Stimulated activated CD4-positive, alpha-beta T cell treated with anti-CD3 and anti-CD28 coated beads, Interleukin-12 subunit alpha, Interleukin-12 subunit beta, amount 100 ng/mL, for 48 hours (primary cell): ENCODE measurements at places on chromosomes 13 and 19.
A peak's percentile ranks its signal among the peaks of the same experiment; 100 is the strongest.

DNA sequence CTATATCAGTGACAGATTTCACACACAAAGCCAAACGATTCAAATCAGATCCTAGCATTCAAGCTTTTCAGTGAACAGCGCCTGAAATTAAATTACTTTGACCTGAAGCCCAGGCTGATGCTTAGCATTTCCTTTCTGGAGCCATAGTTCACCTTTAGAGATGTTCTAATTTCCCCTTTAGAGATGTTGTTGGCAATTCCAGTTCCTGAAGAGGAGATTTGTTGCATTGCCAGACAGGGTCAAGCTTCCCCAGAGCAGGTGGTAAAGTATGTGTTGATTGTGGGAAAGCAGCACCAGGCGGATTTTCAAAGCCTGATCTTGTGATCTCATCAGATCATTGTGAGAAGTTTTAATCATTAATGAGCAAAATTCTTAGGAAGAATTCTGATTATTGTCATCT, 609.8 kb upstream of the KLF12 start:
- DNase-seq = no peak

DNA sequence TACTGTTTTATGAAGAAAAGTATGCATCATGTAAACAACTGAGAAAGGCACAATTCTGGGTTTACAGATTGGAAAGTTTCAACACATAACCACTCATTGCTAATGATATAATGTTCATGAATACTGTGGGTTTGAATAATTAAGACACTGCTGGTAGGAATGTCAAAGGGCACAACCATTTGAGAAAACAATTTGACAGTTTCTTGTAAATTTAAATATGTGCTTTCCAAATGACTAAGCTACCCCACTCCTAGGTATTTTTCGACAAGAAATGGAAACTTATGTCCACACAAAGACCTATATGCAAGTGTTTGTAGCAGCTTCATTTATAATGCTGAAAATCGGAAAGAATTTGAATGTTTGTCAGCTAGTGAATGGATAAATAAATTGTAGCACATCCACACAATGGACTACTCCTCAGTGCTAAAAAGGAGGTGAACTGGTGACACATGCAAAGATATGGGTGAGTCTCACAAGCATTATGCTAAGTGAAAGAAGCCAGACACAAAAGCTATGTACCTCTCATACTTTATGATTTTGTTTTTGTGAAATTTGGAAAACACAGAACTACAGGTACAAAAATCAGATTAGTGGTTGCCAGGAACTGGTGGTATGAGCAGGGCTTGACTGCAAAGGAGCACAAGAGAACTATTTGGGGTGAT, 44.8 kb upstream of the FLT1 start:
- DNase-seq = no peak

- DNase-seq = no peak
Observed at GRCh38 chr19:29320086-29320485, 107.1 kb upstream of the UQCRFS1 start.

- no peak for DNase-seq
Observed at GRCh38 chr13:112521073-112521685, 66.8 kb downstream of the TUBGCP3 start.

DNA sequence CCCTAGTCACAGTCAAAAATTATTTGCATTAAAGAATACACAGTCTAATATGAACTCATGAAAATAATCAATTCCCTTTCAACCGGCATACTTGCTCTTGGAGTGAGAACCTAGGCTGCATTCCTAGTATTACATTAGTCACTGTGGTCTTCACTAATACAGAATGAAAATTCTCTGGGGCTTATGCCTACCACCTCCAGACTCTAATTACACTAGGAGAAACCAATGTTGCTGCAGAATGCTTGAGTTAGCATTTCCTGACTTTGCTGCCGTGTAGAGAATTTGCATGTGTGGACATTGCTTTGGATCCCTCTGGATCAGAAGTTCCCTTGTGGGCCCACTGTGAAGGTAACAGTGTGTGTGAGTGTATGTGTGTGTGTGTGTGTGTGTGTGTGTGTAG, 87.8 kb downstream of the CCNA1 start:
- no peak for DNase-seq

DNA sequence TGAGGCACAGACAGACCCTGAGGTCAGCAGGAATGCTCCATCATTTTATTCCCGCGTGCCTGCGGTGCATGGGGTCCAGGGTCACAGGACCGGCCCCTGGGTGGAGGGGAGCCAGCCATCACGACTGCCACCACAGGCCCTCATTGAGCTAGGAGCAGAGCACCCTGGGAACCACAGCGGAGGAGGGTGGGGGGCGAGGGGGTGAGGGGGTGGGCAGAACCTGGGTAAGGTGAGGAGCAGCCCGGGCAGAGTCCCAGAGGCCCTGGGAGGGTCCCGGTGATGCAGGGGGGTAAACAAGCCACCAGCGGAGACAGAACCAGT, 1.2 kb upstream of the MADCAM1 start:
- no peak for DNase-seq

DNA sequence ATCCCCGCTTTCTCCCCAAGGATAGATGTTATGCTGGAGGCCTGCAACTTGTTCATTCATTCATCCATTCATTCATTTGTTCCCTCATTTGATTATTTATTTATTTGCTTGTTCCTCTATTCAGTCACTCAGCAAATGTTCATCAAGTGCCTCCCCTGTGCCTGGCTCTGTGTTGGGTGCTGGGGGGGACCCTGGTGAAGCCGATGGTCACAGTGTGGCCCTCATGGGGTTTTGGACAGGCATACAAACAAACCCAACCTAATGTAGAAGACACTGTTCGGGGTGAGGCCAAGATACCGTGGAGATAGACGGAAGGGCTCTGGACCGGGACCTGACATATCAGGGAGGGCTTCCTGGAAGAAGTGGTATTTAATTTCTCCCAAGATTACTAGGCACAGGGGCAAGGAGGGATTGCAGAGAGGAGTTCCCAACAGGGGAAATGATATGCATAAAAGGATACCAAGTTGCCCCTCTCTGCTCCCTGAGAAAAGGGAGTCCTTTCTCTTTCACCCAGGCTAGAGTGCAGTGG, 58.1 kb downstream of the ZNF536 start:
- DNase-seq = no peak

GRCh38 chr13:46951516-46951915, 54.7 kb upstream of the HTR2A start:
- DNase-seq = no peak

- no peak for DNase-seq
Observed at GRCh38 chr13:61277586-61278276, 137.9 kb downstream of the PCDH20 start.

DNA sequence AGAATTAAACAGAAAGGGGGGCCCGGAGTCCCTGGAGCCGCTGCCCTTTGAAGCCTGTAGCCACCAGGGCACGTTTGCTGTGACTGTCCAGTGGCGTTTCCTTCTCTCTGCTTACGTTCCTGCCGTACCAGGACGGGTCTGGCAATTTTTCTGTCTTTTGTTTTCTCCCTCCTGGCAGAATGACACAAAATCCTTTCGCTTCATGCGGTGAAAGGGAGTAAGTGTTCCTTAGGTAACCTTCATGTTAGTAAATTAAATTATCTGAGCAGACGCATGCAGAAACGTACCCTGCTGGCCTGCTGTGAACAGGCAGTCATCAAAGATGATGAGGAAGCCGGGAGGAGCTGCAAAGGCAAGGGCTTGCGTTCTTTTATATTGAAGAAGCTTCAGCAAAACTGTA, 299.3 kb upstream of the ARGLU1 start:
- DNase-seq = no peak

GRCh38 chr19:55599468-55599841, at the start of gene FIZ1:
TSS of gene FIZ1 (minus strand) at chr19:55599517. CDS start at chr19:55597865, 1,652 bp downstream.
- DNase-seq = peak; percentile 96

DNA sequence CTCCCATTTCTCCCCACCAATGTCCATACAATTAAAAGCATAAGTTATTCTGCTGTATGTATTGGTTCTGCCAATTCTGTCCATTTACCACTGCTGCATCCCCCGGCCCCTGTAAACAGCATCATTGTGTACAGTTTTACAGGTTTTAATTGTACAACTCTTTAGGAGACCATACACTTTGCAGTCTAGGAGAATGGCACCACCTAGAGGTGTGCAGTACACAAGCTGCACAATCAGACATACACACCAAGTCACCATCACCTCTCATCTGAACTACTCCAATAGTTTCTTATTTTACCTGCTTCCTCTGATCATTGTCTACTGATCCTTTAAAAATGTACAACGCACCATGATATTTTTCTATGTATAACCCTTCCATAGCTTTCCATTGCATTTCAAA, 855.9 kb upstream of the KLHL1 start:
- no peak for DNase-seq

GRCh38 chr19:39127812-39128515, 2.4 kb downstream of the PAK4 start:
- DNase-seq = no peak

GRCh38 chr19:48558018-48558684, 6.2 kb downstream of the SULT2B1 start:
- no peak for DNase-seq

DNA sequence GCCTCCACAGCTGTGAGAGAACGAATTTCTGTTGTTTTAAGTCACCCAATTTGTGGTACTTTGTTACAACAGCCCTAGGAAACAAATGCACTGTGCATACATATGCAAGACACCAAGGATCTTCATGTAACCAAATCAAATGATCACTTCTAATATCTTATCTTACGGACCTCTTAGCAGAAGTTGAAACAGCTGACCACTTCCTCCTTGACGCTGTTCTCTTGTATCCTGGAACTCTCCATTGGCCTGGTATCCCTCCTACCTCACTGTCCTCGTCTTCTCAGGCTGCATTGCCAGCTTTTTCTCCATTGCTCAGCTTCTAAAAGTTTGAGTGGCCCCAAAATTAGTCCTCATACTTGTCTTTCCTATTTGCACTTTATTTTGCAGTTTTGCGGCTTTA, 200.4 kb downstream of the DLEU7 start:
- DNase-seq = no peak

GRCh38 chr13:112978561-112979405, 9.8 kb downstream of the MCF2L start:
- DNase-seq = no peak

DNA sequence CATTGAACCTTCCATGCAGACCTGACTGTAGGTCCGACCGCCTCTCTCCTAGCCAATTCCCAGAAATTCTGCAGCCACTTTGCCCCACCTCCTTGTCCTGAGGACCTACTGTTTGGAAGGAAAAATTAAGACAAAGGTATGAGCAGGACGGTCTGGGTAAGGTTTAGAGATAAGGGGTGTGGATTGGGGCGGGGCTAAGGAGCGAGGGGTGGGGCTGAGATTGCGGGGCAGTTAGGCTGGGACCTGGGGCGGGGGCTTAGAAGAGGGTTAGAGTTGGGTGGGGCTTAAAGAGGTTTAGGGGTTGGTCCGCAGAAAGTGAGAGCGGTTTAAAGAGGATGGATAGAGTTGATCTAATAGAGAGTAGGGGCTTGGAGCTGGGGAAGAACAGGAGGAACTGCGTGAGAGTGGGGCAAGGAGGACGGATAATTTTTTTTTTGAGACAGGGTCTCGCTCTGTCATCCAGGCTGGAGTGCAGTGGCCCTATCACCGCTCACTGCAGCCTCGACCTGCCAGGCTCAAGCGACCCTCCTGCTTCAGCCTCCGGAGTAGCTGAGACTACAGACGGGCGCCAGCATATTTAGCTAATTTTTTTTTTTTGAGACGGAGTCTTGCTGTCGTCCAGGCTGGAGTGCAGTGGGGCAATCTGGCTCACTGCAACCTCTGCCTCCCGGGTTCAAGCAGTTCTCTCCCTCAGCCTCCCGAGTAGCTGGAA, 1.7 kb upstream of the ZNF865 start:
- no peak for DNase-seq

DNA sequence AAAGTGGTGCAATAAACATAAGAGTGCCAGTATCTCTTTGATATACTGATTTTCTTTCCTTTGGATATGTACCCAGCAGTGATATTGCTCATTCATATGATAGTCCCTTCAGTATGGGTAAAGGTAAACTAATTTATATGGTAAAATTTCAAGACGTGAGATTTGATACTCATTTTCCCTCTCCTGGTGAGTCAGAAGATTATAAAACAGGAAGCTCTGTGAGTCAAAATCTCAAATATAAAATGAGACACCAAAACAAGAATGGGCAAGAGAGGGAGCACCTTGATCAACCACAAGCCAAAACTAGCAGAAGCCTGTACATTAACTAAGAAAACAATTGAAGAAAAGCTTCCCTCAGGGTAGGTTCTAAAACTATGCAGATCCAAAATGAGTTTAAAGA, 216.3 kb downstream of the SLITRK6 start:
- no peak for DNase-seq

- no peak for DNase-seq
Observed at GRCh38 chr13:48818495-48819356, 157.0 kb upstream of the FNDC3A start.

DNA sequence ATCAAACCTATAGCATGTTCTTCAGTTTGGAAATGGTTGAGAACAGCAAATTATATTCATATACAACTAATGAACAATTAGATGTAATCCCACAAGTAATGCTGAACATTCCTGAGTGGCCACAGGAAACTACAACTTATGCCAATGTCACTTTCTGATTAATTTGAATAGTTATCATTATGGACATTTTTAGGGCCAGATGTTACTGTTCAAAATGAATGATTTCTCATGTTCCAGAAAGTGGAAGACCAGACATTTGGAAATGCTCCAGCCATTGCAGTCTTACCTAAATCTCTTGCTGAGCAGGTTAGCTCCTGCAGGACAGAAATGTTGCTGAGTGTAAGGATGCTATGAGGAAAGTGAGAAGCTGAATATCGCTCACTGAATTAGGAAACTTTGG, 819.8 kb downstream of the PCDH9 start:
- DNase-seq = no peak

- no peak for DNase-seq
Observed at GRCh38 chr13:63090524-63090923, 1674.9 kb upstream of the PCDH20 start.
